ENCODE measurements at places on chromosomes 4 and X. TPM values are rescaled to one million over a fixed set of nuclear protein-coding genes. Genes with fewer than 3 reads are reported as not detected.

Gene DGAT2L6
- not detected for total RNA-seq

DNA sequence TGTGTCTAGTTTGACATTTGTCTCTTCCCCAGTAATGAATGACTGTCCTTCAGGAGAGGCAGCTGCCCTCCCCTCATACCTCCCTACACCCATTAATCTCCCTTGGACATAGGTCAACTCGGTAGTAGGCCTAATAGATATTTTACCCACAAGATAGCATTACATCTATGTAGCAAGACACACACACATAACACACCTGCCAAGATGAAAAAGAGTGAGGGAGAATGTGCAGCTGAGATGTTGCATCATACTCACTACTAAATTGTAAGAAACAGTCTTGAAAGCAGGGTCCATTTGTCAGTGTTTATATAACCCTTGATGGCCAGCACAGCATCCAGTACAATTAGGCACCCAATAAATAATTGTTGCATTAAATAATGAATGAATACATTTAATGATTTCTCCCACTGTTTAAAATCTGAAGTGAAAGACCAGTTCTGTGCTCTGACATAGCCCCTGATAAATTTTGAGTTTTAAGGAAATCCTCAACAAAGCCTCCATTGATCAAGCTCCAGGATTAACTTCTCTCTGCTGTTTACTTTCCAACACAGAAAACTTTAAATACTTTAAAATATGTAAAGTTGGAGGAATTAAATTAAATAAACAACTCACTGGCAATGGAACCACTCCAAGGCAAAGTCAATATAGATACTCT is 440.8 kb upstream of the RASGEF1B start:
- H3K27ac ChIP-seq = no peak overlapping the region
- H3K4me1 ChIP-seq = peaks cover 7% of the 10 kb centered on the region
- no peak overlapping the region for H3K4me3 ChIP-seq
- peaks cover 7% of the 10 kb centered on the region for H3K27me3 ChIP-seq
- DNase-seq = no peak

GRCh38 chrX:66633541-66633940 is 5.3 kb downstream of the EDA2R start:
- no peaks in the 10 kb centered on the region for H3K36me3 ChIP-seq
- H3K4me3 ChIP-seq = no peak overlapping the region
- H3K27ac ChIP-seq = no peak overlapping the region
- DNase-seq = no peak

- H3K4me1 ChIP-seq = peaks cover 16% of the 10 kb centered on the region
- no peak overlapping the region for H3K4me3 ChIP-seq
- H3K36me3 ChIP-seq = no peaks in the 10 kb centered on the region
- no peak for DNase-seq
- no peak overlapping the region for H3K27ac ChIP-seq
- no peaks in the 10 kb centered on the region for H3K27me3 ChIP-seq
These were observed 26.5 kb upstream of the PLCXD1 start for GRCh38 chrX:254630-255215.

DNA sequence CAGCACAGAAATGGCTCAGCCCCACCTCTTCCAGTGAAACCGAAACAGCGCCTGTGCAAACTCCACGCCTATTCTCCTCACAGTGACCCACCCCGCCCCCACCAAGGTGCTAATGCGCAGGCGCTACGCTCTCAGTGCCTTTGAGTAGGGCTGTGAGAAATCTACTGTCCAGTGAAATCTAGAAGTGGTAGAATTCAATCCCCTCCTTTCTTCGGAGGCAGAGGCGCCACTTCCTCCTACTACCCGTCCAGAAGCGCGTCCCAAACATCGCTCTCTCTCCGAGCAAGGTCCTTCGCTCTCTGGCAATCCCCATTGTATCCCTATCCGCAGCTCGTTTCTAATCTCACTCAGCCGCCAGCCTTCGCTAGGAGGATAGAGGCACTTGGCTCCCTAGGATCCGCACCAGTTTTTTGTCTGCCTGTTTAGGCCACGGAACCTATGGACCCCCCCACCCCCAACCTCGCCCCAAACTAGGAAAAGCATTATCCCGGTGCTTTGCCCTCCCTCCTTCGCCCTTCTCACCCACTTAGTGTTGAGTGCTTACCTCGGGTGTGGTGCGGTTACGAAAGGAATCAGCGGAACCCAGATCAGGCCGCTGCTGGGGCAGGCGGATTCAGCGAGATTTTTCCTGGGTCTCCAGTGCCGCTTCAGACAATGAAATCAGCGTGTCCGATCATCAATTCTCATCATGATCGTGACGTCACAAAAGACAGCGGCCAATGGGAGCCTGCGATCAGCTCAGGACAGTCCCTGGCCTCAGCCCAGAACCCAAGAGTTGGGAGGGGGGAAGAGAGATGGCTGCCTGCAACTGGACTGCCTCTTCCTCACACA is at the start of gene HDX:
Gene HDX, minus strand, starts transcription at position 656 of the 831 bp plus-strand sequence. CDS start 27,056 bp downstream, outside the sequence.
- no peaks in the 10 kb centered on the region for H3K36me3 ChIP-seq
- no peaks in the 10 kb centered on the region for H3K4me1 ChIP-seq
- peak within 1 kb of the TSS; percentile 82 for H3K27ac ChIP-seq
- H3K27me3 ChIP-seq = no peaks in the 10 kb centered on the region

GRCh38 chr4:41930139-41930831 is 4.9 kb upstream of the TMEM33 start:
- H3K4me1 ChIP-seq = peaks cover 7% of the 10 kb centered on the region
- no peak overlapping the region for H3K4me3 ChIP-seq
- H3K27ac ChIP-seq = no peak overlapping the region
- DNase-seq = no peak
